ENCODE measurements at places on chromosomes 1 and 21.

GRCh38 chr21:41319273-41319672, 2.7 kb downstream of the FAM3B start:
- no peak for DNase-seq

- DNase-seq, result no peak
Measured at GRCh38 chr1:228017356-228018124, 10.7 kb downstream of the WNT3A start.

DNA sequence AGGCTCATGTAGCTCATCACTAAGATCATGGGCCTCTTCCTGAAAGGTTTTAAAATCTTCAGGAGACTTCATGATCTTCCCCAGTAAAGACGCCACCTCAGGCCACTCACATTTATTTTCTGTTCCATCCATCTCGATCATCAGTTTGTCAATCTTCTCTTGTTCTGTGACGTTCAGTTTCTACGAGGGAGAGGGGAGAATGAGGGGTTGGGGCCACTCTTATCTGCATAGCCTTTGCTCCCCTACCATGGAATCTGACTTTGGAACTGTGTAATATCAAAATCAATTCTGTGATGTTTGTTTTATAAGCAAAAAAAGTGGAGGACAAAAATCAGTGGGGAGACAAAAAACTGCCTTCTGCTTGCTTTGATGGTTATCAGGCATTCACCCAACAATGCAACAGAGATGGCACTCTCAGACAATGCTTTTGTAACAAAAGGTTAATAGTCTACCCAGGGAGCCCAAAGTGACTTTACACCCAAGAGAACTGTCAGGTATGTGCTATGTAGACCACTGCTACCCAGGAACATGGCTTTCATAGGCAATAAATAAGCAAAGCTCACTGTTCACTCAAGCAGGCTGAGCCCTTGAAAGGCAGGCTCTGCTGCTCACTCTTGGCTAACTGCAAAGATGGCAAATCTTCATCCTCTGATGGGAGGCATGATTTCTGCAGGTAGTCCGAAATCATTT, 10.5 kb downstream of the ENO1 start:
- no peak for DNase-seq

DNA sequence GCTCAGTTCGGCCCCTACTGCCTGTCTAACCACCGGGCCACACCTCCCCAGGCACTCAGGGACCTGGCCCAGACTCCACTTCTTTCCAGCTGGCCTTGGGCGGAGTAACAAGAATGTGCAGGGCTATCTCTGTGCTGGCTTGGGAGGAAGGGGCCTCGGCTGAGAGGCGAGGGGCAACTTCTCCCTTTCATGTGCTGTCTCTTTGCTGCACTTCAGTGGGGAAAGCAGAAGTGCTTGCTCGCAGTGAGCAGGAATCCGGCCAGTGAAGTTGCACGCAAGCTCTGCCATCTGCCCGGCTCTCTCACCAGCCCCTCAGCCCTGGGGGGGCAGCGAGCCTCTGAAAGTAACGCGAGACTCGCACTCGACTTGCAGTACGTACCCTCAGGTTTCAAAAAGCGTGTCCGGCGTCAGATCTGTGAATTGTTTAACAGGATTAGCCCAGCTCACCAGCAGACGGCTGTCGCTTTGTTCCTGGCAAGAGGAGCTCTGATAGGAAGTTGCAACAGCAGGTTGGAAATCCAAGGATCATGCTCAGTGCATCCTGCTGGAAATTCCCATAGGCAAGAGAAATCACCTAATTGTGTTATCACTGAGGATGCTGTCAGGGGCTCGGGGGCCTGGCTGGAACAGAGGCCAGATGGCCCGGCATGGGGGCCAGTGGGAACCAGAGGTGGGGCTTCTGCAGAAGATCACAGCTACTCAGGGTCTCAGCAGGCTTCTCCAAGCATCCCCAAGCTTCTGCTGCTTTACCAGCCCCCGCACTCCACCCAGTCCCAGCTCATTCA, 221.1 kb downstream of the NPHP4 start:
- no peak for DNase-seq

- no peak for DNase-seq
Measured at GRCh38 chr21:26888256-26888655, 43.0 kb upstream of the ADAMTS1 start.

DNA sequence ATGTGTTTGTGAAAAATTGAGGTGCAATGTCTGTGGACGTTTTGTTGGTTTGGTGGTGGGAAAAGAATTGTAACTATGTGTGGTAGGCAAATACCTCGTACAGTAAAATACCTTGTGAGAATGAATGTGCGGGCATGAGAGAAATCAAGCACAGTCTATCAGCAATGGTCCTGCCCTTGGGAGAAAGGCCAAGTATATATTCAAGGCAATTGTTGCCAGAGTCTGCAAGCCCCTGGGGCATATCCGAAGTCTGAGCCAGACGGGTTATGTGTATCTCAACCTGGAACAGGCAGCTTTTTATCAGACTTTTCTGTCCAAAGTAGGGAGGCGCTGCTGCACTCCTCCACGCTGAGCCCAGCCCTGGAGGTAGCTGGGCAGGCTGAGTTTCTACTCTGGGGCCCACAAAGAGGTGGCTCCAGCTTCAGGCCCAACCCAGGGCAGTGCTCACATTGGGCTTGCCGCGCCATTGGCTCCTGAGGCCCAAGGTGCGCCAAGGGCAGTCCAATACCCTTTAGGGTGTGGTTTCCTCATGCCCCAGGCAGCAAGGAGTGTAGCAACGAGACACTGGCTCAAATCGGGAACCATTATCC, 9.4 kb upstream of the GNL2 start:
- no peak for DNase-seq

DNA sequence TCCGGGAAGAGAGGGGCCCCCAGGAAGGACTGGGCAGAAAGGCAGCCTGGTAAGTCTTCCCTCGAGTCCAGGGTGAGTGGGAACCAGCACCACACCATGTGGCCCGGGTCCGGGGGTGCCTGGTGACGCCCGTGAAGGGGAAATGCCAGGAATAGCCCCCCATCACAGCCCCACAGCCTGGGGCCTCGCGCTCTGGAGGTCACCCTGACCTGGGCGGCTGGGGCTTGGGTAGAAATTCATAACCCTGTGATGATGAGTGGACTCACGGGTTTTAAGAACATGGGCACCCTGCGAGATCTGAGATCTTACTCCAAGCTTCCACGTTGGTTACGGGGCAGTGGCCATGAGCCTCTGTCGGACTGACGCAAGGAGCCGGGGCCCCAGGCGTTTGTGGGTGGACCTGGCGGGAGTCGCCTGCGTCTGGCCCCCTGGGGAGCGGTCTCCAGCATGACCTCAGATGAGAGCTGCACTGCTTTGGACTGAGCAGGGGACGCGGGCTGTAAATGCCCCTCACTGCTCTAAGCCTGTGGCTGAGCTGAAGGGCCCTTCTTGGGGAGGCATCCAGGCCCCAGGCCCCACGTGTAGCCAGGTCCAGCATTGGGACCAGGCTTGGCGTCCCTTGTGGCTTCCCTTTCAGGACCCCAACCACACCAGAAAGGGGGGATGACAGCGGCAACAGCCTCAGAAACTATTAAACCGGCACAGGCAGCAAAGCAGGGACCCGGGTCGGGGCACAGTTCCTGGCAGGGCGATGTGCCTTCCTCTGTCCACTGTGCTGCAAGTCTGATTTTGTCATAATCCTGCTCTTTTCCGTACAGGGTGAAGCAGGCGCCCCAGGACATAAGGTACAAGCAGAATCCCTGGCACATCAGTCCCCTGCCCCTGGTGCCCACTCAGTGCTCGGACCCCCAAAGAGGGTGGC, 60.0 kb downstream of the SLC19A1 start:
- no peak for DNase-seq
